Neuronal stem cell (in vitro differentiated cells): ENCODE measurements at places on chromosomes 2 and 18.

- DNase-seq = no peak
Observed at GRCh38 chr2:170361090-170361936, 183.4 kb downstream of the MYO3B start.

DNA sequence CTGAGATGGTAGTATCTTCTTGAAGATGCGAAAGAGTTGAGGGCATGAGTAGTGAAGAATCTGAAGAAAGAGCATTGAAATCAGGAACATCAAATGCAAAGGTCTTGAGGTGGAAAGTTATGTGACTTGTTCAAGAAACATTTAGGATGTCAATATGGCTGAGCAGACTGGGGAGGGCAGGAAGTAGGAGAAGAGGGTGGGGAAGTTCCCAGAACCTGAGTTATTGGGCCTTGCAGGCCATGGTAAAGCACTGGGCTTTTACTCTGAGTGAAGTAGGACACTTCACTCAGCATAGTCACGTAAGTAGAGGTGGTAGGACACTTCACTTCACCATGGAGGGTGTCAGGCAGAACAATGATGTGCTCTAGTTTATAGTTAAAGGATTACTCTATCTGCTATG is 11.8 kb upstream of the MYL12A start:
- no peak for DNase-seq

DNA sequence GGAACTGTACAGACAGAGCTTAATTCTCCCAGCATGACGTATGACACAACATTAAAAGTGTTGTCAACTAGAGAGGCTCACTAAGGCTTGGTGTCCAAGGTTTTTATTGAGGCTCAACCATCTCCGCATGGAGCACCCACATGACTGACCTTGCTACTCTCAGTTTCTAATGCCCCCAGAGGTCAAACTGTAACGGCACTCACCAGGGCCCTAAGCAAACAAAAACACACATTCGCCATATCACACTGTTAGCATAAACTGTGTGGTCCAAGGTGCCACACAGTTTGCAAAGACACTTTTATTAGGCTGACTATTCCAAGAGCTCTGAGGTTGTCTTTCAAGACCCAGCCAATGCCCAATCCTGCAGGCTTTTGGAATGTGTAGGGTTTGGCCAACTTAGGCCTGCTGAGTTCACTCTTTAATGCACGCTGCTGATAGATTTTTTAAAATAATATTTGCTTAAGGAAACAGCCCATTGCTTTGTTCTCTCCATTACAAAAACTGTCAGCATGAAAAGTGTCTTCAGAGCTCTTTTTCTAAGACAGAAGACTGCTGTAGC is 114.9 kb downstream of the DSC3 start:
- DNase-seq = no peak

GRCh38 chr2:164703915-164704706 is 82.8 kb upstream of the GRB14 start:
- DNase-seq = no peak

GRCh38 chr2:72146347-72147302 is 1.0 kb downstream of the CYP26B1 start:
- DNase-seq = no peak

DNA sequence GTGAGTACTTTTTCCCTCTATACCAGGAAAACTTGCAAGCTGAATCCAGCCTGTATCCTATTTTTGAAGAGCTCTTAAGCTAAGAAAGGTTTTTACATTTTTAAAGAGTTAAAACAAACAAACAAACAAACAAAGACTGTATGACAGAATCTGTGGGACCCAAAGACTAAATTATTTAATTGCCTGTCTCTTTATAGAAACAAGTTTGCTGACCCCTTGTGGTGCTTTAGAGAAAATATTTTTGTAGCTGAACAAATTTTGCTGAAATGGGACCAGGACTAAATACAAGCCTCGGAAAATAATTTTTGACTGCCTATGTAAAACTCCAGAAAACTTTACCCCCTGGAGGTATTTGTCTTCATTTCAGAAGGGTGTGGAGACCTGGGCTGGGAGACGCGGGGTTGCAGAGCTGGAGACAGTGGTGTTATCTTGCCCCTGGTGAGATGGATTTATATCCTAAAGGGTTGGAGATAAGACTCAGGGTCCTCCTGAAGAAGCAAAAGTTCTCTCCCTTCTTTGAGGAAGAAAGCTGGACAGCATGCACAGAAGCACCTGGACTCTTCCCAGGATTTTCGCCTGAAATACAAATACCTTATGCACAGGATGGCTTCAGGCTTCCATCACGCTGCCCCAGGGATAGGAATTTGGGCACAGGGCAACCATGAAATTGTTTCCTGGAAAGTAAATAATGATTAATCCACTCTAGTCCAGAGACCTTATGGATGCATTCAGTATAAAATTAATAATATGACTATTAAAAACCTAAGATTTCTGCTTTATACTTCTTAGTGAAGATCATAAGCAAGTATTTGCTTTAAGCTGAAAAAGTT is 54.3 kb downstream of the TMX3 start:
- DNase-seq = peak; percentile 30

DNA sequence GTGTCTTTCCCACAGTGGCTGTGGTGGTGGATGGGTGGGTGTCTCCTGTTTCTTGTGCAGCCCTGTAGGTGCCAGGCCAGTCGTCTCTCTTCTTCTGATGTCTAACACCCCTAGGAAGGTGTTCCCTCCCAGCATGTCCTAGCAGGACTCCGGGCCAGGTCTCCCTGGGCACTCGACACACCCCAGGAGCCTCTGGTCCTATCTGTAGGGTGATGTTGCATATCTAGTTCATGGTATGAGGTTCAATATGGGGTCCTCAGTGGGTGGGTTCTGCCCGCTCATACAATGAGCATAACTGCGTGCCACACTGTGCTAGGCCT is 14.4 kb downstream of the NGEF start:
- DNase-seq = no peak

DNA sequence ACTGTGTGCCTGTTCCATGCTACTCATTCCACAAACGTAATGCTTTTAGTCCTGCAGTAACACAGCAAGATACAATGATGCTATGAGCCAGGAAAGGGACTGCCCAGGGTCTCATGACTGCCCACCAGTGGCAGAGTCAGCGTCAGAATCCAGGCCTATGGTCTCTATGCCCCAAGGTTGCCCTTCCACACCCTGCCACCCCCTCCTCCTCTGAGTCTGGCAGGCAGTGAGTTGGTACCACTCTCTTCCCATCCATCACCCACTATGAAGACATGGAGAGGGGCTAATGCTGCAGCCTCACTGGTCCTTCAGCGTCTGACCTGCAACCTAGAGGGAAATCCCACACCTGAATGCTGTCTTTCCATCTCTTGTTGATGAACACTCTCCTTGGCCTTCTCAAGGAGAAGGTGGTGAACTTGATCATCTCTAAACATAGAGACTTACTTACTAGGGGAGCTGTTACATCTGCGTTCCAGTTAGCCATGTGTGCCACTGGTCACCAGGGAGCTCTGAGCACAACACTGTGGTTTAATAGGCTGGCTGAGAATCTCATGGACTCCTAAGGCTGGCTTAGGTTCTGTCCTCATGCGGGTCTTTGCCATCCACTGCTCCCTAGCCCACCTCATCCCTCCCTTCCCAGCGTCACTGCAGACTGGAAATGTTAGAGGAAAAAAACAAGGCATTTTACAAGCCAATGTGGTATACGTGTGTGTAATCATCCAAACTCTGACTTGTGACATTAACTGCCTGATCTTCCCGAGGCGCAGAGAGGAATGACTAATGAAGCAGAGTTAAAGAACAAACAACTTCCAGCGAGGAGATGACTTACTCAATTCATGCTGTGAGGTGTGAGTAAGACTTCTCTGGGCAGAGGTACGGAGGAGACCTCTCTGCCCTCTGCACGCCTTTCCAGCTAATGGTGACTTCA is 28.8 kb downstream of the STEAP3 start:
- no peak for DNase-seq

GRCh38 chr2:200702646-200703118 is 109.0 kb upstream of the BZW1 start:
- DNase-seq = no peak

GRCh38 chr2:39266139-39266805 is 22.5 kb upstream of the CDKL4 start:
- DNase-seq = no peak

DNA sequence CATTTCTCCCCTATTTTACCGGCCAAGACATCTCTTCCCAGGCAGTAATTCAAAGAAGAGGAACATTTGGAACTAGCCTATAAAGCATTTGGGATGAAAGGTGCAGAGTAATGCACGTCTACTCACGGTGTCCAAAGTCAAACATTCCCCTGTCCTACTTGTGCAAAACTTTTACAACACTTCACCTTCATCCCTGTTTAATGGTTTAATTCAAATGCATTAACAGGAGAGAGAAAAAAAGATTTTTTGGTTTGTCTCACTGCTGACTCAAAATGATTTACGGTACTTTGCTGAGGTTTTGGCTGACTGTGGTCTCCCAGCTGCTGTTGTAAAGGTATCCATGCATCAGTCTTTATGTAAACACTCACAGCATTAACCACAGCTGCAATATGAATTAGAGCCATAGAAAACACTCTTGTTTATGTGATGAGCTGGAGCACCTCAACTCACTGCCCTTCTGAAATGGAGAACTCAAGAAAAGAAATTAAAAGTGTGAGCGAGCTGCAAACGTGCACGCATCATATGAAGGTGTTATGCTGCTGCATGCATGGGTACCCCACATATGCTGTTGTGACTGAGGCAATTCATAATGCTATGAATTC is 220.5 kb downstream of the PIEZO2 start:
- DNase-seq = no peak

GRCh38 chr2:56770490-56770889 is 586.7 kb downstream of the CCDC85A start:
- no peak for DNase-seq

- no peak for DNase-seq
Observed at GRCh38 chr2:55802067-55802466, 108.4 kb upstream of the PNPT1 start.

DNA sequence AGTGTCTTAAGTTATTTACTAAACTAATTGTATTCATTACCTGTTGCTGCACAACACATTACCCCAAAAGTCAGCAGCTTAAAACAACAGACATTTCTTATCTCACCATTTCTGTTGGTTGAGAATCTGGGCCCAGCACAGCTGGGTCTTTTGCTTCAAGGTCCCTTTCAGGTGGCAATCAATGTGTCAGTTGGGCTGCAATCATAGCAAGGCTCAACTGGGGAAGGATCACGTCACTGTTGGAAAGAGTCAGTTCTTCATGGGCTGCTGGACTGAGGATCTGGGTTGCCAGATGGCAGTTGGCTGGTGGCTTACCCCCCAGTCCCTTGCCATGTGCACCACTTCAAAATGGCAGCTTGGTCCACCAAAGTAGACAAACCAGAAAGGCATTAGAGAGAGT is 261.2 kb downstream of the SUCLG1 start:
- no peak for DNase-seq
